ENCODE measurements at places on chromosomes 7 and 10. TPM values are rescaled to one million over a fixed set of nuclear protein-coding genes. Genes with fewer than 3 reads are reported as not detected.
A peak's percentile ranks its signal among the peaks of the same experiment; 100 is the strongest.

Gene SLC39A12
- total RNA-seq, result not detected

Gene CALHM1
- not detected for total RNA-seq

Gene ADAM12
- 59.9 TPM for total RNA-seq

Gene NEURL1
- not detected for total RNA-seq

Gene IGF2BP3
- total RNA-seq, result 349 TPM

- no peak for DNase-seq
Measured at GRCh38 chr10:36638462-36639155, 486.8 kb upstream of the ANKRD30A start.

GRCh38 chr7:45872116-45873034 is 507 bp downstream of the CCDC201 start:
- DNase-seq, result peak; percentile 64

DNA sequence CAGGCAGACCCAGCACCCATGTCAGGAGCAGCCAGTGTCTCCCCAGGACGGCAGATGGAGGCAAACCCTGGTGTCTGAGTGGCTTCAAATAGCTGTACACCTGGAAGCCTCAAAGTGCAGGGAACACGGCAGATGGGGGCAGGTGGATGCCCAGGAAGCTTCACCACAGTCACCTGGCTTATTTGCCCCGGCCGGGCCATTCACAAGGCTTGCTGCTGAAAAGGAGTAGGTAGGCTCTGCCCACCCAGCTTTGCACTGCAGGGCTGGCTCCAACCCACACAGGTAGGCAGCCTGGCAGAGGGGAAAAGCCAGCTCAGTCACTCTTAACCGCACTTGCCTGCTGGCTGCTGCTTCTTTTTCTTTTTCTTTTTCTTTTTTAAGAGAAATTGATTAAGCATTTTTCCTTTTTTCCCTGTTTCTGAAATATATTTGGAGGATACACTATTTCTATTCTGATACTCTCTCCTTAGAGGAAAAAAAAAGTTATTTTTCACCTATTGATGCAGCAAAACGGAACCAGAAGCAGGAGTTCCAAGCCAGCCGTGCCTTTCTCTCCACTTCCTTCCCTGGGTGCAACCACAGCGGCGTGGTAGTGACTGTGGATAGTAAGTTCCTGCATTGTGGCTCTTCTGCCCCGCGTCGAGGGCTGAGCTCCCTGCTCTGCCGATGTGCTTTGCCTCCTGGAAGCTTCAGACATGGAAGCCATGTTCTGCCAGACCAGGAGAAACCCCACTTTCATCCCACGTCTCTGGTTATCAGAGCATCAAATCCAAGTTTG is 118.3 kb downstream of the KLF6 start:
- no peak for DNase-seq

GRCh38 chr10:46310851-46311250 is 24.1 kb downstream of the ANTXRL start:
- no peak for DNase-seq

GRCh38 chr10:62019685-62020359 is 118.3 kb downstream of the ARID5B start:
- DNase-seq, result no peak

DNA sequence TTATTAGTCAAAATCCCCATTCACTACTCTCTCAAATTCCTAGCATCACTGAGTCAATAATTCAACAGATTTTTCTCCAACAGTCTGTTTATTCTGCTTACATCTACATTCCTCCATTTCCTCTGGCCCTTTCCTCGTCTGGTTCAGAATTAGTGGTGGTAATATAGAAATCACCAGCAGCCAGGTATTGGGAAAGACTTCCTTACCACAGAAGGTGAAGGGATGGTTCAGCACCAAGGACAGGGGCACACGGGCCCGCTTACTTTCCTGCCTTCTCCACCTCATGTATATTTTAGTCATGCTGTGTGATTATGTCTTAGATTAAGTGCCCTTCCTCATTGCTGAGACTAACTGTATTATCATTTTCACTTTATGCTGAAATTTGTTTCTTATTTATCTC is 70.4 kb upstream of the APBB1IP start:
- DNase-seq, result peak; percentile 46

DNA sequence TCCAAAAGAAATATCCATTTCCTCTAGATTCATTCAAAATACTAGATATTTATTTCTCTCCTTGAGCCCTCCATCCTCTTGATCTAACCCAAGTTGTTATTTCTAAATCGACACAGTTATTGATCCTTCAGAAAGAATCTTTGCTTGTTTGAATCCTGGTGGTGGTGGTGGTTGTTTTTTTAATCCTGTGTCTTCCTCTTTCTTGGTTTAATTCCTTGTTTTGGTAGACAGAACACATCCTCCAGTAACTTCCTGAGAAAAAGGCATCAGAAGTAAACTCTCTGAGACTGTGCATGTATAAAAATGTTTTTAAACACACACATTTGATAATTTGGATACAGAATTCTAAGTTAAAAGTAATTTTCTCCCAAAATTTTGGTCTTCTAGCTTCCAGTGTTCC is 49.9 kb downstream of the SIRT1 start:
- no peak for DNase-seq

DNA sequence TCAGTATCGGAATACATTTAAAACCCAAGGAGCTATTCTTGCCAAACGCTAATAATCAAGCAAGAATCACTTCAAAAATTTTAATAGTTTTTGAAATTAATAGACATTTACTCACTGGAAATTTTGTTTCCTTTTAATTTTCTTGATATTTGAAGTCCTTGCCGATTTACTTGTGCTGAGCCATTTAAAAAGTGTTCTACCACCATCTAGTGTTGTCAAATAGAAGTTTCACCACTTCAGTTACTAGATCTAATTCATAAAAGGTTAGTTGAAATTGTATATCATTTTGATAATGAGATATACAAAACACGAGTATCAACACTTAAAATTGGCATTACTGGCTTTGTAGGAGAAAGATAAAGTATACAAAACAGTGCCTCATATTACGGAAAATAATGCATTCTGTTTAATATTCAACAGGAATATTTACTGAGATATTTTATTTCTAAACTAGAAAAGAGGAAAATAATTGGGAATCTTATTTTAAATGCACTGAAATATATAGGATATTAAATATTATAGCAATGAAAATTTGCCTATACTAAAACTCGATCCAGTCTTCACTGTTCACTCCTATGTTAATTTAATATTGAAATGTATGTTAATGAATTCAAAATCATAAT is 664.8 kb upstream of the SEMA3D start:
- DNase-seq, result peak; percentile 14

GRCh38 chr7:101555921-101556275 is 73.2 kb downstream of the MYL10 start:
- DNase-seq, result no peak

DNA sequence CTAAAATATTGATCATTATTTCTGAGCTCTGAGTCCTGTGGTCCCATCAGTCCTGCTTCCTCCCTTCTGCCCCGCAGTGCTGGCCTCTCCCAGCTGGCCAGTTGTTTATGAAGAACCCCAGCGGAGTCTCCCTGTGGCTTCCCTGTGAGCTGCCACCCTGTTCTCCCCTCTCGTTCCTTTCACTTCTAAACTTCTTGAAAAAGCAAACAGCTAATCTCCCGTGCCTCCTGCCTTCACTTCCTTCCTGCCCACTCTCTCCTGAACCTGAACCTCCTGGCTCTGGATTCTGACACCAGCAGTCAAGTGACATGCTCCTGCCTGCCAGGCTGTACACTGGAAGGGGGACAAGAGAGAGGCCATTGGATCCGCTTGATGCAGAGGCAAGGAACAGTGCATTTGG is 63.7 kb upstream of the ZPBP start:
- no peak for DNase-seq

DNA sequence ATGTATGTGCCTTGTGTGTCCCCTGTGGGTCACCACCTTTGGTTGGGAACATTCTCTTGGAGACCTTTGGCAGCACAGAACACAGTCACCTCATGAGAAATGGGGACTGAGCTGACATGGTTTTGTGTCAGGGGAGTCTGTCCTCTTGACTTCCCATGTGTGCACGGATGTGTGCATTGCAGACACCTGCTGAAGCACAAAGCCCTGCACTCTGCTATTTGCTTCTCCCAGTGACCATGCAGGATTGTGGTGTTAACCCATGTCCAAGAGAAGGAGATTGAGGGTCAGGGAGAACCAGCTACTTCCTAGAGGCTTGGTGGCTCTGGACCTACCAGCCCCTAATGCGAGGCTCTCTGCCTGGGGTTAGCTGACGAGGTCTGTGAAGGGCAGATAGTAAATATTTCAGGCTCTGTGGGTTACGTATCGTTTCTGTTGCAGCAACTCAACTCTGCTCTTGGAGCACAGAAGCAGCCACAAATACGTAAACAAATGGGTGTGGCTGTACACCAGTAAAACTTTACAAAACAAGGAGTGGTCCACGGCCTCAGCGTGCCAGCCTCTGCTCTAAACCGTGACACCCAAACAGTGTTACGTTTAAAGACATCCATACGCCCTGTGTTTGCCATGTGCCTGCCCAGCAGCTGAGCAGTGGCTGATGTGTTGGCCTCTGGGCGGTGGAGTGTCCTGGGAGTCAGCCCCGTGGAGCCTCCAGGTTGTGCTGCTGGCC is 51.7 kb downstream of the ADCY1 start:
- DNase-seq, result peak; percentile 1

DNA sequence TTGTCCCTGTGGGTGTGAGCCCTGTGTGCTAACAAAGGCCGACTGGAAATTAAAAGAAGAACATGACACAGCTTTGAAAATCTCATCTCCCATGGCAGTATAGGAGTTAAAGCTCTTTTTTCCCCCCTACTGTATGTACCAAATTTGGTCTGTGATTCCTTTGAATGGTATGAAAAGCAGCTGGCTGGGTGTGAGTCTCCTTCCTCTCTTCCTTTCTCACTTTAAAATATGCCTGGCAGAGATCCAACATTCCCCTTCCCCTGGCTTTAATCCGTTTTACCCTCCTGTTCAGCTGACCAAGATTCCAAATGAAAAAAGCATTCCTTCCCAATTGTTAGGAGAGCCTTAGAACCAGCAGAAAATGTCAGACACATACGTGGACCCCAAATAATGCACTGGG is 225.0 kb upstream of the CELF2 start:
- peak; percentile 58 for DNase-seq

GRCh38 chr10:106296750-106297392 is 867.6 kb downstream of the SORCS1 start:
- DNase-seq, result no peak

Measured in Daoy (cell line).